Small intestine (tissue), 16 donors: ENCODE measurements at places on chromosomes 5 and 9.

GRCh38 chr5:14386884-14387624 lies 194.5 kb upstream of the OTULINL start:
- no peak for DNase-seq

DNA sequence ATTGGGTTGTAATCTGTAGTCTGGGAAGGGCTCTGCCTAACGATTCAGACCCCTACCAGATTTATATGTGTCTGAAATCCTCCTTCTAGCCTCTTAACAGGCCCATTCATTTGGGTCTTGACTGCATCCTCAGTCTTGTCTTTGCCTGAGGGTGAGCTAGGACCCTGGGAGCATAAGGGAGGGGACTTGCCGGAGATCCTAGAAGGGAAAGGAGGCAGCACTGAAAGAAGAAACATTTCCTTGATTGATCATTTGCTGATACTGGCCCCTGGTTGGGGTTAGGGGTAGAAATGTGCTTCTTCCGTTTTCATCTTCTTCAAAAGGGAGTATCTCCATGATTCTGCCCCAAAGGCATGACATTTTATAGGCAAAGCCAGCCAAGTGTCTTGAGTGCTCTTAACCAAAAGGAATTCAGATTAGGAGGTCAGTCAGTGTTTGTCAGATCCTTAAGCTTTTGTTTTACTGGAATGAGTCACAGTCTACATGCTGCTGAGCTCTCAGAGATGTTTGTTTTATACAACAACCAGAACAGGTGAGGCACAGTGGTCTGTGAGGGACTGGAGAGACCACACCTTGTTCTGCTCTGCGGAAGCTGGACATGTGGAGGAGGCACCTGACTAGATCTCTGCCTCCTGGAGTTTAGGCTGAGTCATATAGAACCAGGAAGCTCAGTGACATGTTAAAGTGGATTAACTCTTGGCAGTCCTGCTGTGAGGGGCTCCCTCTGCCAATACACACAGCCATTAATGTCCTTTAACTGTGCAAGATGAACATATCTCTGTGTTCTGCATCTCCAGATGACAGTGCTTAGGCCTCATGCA lies 37.7 kb downstream of the PCDHAC2 start:
- no peak for DNase-seq

GRCh38 chr5:90941002-90941720 lies 382.6 kb downstream of the ADGRV1 start:
- DNase-seq = no peak

GRCh38 chr5:85670417-85670816 lies 947.3 kb upstream of the COX7C start:
- DNase-seq = no peak
